ENCODE measurements at places on chromosomes 3 and 15.

GRCh38 chr3:15440891-15441290 lies 13.5 kb downstream of the EAF1 start:
- no peak for DNase-seq

GRCh38 chr3:172965256-172965655 lies 175.8 kb downstream of the SPATA16 start:
- DNase-seq: no peak

- no peak for DNase-seq
Observed at GRCh38 chr3:70823622-70824021, 511.2 kb upstream of the MDFIC2 start.

- DNase-seq: no peak
Observed at GRCh38 chr15:56045068-56045748, 51.8 kb upstream of the NEDD4 start.

GRCh38 chr3:124923833-124924232 lies 10.7 kb downstream of the MUC13 start:
- no peak for DNase-seq

- no peak for DNase-seq
Observed at GRCh38 chr3:132342610-132343009, 25.4 kb downstream of the ACP3 start.

GRCh38 chr15:85407421-85408269 lies 27.2 kb downstream of the AKAP13 start:
- no peak for DNase-seq

DNA sequence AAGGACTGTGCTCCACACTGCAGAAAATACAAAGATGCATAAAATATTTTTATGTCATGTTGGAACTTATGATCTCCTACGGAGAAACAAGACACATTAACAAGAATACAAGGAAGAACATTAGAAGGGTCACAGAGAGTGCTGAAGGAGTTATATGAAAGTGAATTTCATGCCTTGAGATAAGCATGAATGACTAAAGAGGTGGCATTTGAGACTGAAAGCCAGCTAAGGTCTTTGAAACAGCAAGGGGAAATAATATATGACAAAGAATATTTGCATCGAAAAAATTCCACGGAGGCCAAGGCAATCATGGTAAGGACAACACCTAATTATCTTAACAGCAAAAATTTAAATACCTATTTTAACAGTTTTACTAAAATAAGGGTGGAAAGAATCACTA lies 12.5 kb downstream of the GSK3B start:
- no peak for DNase-seq

Data from right hindlimb (tissue), 1 donor.